Right atrium auricular region (tissue), 2 donors: ENCODE measurements at places on chromosomes 6 and 20. TPM values are rescaled to one million over a fixed set of nuclear protein-coding genes. Genes with fewer than 3 reads are reported as not detected.

- no peak for DNase-seq
Observed at GRCh38 chr6:90226257-90226656, 70.4 kb downstream of the BACH2 start.

- no peak for DNase-seq
Observed at GRCh38 chr6:54041239-54041638, 70.0 kb upstream of the MLIP start.

- no peak for DNase-seq
Observed at GRCh38 chr6:150072201-150072600, 3.3 kb upstream of the ULBP3 start.

DNA sequence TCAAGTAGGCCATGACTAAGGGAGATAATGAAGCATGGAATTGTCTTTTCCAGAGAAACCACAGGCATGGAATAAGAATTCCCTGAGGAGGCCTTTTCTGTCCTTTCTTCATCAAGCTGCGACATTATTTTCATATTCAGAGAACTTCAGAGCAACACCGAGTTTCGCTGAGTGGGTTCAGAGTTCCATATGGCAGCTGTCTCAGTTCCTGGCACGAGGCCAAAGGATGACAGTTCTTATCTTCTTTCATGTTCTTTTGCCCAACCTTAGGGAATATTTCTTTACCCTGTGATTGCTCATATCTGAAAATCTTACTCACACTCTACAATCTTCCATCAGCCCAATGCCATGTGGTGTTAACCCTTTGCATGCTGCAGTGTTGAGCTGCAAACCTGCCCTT lies 135.3 kb upstream of the BMP2 start:
- DNase-seq = no peak

GRCh38 chr6:41327177-41327576 lies 8.2 kb upstream of the NCR2 start:
- no peak for DNase-seq

- no peak for DNase-seq
Observed at GRCh38 chr6:12577124-12577850, 139.3 kb upstream of the PHACTR1 start.

GRCh38 chr6:122020588-122021264 lies 378.7 kb upstream of the HSF2 start:
- DNase-seq = no peak

DNA sequence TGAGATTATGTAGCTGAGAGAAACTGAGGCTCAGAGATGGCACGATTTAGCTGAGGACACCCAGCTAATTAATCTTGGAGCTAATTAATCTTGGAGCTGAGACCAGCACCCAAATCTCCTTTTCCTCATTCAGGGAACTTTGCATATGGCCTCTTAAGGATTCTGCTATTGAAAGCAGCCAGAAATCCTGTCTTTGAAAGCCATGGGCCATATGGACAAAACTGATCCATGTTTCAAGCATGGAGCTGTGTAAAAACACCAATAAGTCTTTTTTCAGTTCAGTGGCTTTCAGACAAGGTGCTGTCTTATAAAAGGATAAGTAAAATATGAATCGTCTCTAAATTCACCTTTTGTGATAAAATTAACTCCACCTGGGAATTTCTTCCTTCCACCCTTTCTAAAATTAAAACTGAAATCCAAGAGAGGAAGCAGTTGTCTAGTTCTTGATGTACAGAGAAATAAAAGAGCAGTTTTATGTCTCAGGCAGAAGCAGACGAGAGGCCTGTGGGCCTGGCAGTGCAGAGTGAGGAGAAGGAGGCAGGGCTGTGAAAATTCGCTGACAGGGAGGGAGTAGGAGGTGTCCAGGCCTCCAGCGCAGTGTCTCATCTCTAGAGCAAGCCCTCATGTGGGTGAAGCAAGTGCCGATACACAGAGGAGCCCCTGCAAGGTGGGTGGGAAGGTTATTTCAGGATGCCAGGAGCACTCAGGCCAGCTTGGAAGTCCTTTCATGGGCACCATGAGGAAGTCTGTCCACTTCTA lies 266.9 kb downstream of the UST start:
- no peak for DNase-seq

DNA sequence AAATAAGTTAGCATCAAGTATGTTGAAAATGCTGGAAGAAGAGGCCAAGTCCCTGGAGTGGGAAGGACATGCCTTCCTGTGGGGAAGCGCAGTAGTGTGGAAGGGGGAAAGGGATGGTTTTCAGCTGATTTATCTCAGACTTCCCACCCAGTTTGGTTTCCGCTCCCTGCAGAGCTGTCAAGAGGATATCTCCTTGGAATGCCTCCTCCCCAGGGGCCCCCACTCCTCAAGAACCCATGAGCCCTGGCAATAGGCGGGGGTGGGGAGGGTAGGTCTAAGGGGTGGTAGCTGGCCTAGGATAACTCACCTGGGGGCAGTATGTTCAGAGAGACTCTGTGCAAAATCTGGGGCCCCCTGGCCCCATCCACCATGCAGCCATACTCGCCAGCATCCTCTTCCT lies 696 bp downstream of the TREML1 start:
- DNase-seq = no peak

GRCh38 chr6:143657809-143658208 lies 20.0 kb upstream of the PHACTR2 start:
- DNase-seq = no peak

Gene IYD
- not detected for total RNA-seq

Gene TPD52L1
- total RNA-seq = 29.4 TPM

Gene SGK2
- not detected for total RNA-seq

Gene E2F3
- total RNA-seq = 6.0 TPM

Gene C20orf144
- total RNA-seq = not detected

Gene RIN2
- total RNA-seq = 56.6 TPM

Gene MEP1A
- total RNA-seq = not detected

Gene CASS4
- total RNA-seq = 2.4 TPM
